ENCODE measurements at places on chromosomes 7 and 10.
A peak's percentile ranks its signal among the peaks of the same experiment; 100 is the strongest.

DNA sequence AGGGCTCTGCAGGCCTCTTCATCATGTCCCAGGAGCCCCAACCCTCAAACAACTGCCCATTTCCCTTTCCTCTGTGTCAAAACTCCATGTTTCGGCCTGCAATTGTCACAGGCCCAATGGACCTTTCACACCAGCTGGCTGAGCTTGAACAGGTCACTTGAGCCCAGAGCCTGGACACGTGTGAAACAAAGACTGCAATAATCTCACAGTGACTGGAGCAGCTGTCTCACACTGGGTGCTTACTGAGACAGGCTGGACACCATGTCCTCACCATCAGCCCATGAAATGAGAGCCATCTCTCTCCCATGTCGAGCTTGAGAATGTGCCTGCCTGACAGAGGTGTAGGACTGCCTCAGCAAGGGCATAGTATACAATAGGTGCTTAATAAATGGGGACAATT, 19.5 kb upstream of the EIF5AL1 start:
- no peak for DNase-seq

GRCh38 chr10:131724169-131724545, 176.7 kb upstream of the PPP2R2D start:
- DNase-seq, result no peak

DNA sequence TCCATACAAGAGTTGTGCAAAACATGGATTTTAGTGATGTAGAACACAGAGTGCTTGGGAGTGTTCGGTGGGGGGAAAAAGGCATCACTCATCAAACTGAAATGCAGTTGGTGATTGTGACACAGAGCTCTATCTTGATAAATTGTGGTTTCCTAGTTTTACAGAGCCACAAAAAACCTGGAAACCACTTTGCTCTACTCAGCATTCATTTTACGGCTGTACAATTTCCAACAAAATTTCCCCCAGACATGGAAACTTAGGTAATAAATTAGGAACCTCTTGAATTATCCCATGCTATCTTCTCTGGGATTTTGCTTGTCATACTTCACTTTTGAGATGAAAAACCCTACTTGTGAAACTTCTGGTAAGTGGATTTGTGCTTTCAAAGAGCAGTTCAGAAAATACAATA, 614.9 kb upstream of the FZD8 start:
- DNase-seq, result no peak

- no peak for DNase-seq
These were observed 739.7 kb downstream of the PARD3 start for GRCh38 chr10:34075254-34075926.

DNA sequence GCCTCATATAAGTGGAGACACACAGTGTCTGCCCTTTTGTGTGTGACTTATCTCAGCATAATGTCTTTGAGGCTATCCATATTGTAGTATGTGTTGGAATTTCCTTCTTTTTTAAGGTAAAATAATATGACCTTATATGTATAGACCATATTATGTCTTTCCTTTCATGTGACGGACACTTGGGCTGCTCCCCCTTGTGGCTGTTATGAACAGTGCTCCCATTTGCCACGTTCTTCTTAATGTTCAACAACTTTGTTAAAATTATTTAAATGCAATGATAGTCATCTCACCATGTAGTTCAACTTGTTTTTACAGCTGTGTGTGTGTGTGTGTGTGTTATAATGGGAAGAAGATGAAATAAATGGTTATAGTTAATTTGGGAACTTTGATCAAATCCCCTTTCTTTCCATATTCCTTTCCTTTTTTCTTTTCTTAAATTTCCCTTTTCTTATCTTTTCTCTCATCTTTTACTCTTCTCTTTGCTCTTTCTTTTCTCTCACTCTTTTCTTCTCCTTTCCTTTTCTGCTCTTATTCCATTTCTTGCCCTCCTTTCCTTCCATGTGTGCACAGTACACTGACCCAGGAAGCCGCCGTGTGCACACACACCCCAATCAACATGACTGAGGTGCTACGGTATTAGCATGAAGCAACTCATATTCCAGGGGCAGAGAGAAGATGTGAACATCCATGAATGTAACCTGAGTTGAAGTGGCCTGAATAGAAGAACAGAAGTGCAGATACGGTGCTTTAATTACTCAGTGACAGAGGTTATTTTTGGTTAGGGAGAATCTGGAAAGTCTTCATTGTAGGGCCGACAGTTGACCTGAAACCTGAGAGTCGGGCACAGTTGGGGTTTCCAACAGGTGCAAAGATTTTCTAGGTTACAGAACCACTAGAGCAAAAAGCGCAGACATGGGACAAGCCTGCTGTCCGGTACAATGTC, 596.6 kb downstream of the SDK1 start:
- peak; percentile 54 for DNase-seq

DNA sequence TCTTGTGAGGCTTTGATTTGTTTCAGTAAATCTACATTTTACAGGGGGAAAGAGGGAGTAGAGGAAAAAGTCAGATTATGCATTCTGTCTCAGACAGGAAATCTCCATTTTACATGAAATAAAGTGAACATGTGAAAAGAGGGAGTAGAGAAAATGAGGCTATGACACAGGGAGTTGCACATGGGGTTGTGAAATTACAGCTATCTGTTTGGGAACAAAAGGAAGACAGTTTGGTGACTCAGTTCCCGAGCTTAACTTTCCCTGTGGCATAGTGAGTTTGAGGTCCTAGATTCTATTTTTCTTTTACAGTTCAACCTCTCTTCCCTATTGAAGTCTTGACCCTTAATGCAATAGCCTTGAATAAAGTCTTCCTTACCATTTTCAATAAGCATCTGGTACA, 63.2 kb upstream of the AGR3 start:
- no peak for DNase-seq

DNA sequence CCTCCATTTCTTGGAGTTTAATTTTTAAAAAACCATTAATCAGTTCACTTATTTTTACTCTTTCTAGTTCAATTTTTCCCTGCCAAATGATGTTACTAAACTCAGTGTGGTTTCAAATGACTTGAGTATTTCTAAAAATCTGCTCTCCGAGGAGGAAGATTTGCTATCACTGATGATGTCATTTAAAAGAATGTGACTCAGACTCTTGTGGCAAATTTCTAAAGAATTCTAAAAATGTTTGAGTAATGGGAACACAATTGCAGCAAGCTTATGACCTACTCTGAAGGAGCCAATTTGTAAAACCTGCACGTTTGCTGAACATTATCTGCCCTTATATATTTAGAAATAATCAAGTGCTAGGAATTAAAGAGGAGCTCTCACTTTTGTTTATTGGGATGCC, 88.6 kb downstream of the SPAG6 start:
- no peak for DNase-seq

DNA sequence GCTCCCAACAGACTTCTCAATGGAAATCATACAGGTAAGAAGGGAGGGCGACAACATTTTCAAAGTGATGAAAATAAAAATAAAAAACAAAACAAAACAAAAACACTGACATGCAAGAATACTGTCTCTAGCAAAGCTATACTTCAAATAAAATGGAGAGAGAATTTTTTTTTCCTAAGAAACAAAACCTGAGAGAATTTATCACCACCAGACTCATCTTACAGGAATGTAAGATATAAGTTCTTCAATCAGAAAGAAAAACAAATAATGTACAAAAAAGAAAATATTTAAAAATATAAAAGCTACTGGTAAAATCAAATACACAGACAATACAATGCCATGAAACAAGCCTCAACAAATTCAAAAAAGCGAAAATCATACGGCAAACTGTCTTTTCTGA, 113.2 kb downstream of the NRBF2 start:
- DNase-seq, result no peak

DNA sequence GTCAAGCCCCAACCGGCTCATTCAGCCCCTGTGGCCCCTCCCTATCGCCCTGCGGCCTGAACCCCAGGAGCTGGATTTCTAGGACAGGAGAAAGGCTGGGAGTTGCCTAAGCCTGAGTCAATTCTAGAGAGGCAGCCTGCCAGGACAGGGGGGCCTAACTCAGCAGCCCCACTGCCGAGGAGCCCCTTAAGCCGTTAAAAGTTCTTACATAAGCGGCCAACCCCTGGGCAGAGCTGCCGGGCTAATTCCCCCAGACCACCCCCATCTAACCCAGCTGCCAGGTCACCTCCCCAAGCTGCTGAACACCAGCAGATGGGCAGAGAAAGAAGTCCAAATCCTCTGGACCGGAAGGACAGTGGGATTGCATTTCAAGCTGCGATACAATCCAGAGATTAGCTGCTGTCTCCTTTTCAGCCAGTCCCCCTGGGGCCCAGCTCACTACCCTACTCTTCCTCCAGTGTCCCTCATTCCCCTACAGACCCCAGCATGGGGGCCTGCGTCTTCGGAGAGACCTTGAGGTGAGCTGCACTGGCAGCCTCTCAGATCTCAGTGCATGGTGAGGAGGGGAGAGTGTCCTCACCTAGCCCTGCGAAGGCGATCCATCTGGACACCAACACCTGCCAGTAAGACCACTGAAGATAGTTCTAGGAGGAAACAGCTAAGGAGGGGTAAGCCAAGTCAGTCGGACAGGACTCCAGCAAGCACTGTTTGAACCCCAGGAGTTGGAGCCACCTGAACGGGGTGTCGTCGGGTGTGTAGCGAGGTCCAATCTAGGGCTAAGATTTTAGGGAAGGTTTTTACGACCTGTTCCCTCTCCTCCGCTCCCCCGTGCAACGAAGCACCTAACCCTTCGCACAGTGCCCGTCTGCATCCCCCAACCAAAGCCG, 830 bp downstream of the IMPDH1 start:
- no peak for DNase-seq

DNA sequence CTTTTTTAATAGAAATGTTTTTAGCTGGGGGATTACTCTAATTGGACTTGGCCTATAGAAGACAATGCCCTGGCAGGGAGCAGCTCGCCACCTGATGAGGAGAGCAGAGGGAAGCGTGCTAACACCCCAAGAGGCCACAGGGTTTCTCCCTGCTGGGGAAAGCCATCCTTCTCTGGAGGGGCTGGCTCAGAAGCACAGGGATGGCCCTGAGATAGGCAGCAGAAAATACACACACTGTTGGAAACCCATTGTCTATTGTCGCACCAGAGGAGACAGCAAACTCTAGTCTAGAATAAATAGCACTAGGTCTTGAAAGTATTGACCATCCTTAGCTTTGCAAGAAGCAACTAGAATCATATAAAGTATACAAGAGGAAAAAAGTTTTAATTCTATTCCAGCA, 5.4 kb downstream of the COBL start:
- no peak for DNase-seq

- DNase-seq, result no peak
These were observed 5.0 kb downstream of the NOLC1 start for GRCh38 chr10:102157224-102157623.

DNA sequence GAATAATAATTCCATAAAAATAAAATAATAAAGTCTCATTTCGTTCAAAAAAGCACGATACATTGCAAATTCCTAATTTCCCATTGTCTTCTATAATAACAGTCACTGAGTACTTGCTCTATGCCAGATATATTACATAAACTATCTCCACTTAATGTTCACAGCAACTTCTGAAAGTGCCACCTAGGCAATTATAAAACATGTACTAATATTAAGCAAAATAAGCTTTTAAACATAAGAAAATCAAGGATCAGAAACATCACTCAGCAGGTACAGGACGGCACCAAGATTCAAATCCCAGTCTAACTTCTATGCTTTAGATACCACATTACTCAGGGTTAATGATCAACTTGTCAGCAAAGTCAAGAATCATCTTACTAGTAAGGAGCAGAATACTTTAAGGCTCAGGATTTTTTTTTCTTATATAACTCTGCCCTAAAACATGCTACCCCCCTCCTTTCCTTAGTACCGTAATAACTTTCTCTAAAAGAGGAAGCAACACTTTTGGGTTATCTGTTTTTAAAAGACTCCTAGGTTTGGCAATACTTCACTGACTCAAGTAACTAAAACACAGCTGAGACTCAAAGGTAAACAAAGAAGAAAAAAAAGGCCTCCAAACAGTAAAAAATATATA, 51.3 kb downstream of the USP6NL start:
- no peak for DNase-seq

GRCh38 chr10:81848514-81848913, 26.5 kb upstream of the NRG3 start:
- DNase-seq, result no peak

DNA sequence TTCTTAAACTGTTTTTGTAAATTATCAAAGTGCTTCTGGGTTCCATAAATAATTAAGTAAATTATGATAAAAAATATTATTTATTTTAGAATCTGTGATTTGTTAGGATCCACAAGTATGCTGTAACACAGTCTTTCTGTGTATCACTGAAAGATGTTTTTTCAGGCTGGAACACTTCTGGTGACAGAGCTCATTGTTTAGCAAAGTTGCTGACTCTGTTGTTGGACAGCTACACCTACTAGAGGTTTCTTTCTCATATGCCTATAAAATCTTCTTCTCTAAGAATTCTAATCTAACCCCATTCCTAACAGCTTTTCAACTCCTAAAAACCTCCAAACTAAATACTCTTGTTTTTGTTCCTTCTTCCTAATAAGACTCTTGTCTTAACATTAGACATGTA, 176.8 kb downstream of the THSD7A start:
- DNase-seq, result no peak

DNA sequence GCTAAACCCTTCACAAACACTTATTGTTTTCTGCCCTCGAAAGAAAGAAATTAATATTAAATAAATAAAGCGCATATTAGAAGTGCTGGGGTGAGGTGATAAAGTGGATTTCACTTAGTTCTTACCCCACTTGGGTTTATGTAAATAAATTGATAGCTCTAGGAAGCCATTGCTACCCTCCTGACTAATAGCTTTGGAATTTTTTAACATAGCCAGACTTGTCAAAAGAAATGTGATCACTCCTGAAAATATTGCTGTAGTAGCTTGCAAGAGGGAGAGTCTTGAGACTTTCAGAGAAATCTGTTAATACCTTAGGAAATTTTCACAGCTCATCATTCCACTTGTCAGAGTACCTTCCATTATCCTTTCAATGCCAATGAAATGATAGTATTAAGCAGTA, 7.6 kb downstream of the ARL5B start:
- no peak for DNase-seq

GRCh38 chr7:43454936-43455518, 127.9 kb upstream of the STK17A start:
- no peak for DNase-seq

GRCh38 chr10:6770846-6771245, 190.8 kb upstream of the PRKCQ start:
- DNase-seq, result no peak

DNA sequence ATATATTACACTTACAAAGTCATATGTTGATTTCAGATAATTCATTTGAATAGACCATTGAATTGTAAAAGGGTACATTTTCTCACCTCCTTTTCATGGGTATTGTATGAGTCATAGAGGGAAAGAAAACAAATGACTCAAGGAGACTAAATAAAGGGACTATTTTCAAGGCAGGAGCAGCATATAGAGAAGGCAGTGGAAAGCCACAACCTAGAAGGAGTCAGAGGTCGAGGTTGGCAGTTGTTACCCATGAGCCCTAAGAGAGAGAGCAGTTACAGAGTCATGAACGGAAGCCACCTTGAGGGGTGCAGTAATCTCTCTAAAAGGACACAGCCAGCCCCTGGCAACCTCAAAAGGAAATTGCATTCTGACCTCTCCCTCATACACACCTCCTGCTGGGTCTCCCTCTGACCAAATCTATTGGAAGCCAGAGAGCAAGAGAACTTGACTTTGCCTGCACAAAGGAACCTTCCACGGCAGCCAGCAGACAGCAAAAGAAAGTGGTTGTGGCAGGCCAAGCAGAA, 137.9 kb downstream of the GRM8 start:
- no peak for DNase-seq

- DNase-seq, result no peak
These were observed 20.4 kb downstream of the ZAN start for GRCh38 chr7:100753750-100754149.

Data from stimulated activated CD4-positive, alpha-beta T cell treated with anti-CD3 and anti-CD28 coated beads, Interleukin-4, amount 100 ng/mL, for 24 hours (primary cell).